ENCODE measurements at places on chromosomes 5 and 9.
A peak's percentile ranks its signal among the peaks of the same experiment; 100 is the strongest.

GRCh38 chr9:80948876-80949275 lies 740.5 kb downstream of the TLE1 start:
- DNase-seq: no peak

DNA sequence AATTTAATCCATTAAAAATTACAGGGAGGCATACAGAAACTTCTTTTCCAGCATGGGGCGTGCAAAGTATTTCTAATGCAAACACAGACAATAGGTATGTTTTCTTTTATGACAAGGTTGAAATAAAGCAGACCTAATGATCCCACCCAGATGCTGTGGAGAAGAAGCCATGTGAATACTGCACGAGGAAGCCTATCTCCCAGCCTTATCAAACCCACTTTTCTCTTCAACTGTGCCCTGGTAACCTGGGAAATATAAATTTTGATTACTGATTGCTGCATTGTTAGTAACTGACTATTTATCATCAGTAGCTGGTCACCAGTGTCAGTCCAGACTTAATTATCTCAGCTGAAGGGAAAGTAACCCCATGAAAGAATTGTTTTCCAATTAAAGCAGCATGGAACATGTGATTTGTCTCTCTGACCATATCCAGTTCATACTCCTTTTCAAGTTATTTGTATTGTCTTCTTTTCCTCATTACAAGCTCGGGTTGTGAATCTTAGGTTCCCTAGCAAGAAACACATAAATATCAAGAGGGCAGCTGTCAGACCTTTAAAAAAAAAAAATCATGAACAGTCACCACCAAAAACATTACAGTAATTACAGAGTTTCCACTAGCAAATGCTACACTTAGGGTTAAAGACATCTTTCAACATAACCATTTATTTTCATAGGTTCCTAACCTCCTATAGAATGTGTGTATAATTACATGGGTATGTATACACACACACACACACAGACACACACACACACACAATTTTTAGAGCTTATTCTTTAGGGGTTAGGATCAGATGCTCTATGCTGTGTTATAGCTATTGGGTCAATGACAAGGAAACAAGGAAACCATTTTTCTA lies 50.3 kb downstream of the SEMA6A start:
- DNase-seq: no peak

DNA sequence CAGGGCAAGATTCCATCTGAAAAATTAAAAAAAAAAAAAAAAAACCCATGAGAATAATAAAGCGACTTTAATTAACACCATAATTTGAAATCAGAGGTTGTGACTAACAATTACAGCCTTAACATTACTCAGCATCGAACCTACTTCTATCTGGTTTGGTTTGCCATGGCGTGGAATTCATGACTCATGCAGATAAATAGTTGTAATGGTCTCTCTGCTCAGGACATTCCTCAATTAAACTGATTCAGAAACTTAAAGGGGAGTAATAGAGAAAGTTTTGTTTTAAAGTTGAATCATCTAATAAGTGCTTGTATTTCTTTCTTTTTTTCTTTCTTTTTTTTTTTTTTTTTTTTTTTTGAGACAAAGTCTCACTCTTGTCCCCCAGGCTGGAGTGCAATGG lies 135.5 kb downstream of the SPATA31D1 start:
- no peak for DNase-seq

- DNase-seq: no peak
Observed at GRCh38 chr5:77709993-77710685, 66.0 kb downstream of the TBCA start.

- DNase-seq: no peak
Observed at GRCh38 chr9:123984802-123985201, 26.8 kb upstream of the LHX2 start.

- DNase-seq: peak; percentile 81
Observed at GRCh38 chr5:139633295-139634027, 14.7 kb upstream of the CXXC5 start.

DNA sequence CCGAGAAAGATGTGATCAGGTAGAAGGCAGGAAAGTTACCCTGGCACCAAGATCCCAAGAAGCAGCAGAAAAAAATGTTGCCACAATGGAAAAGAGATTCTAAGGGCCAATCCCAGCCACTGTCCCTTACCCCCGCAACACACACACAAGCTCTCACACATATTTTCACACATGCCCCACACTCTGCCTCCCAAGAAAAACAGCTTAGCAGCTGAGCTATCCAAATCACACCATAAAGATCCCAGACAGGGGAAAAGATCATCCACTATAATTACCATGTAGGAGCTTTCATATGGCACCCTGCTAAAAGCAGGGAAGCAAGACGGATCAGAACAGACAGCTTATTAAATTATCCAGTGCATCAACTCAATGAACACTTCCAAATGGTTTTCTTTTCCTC lies 143.4 kb downstream of the FAM114A2 start:
- DNase-seq: no peak

GRCh38 chr5:158601118-158601517 lies 498.6 kb downstream of the EBF1 start:
- no peak for DNase-seq

DNA sequence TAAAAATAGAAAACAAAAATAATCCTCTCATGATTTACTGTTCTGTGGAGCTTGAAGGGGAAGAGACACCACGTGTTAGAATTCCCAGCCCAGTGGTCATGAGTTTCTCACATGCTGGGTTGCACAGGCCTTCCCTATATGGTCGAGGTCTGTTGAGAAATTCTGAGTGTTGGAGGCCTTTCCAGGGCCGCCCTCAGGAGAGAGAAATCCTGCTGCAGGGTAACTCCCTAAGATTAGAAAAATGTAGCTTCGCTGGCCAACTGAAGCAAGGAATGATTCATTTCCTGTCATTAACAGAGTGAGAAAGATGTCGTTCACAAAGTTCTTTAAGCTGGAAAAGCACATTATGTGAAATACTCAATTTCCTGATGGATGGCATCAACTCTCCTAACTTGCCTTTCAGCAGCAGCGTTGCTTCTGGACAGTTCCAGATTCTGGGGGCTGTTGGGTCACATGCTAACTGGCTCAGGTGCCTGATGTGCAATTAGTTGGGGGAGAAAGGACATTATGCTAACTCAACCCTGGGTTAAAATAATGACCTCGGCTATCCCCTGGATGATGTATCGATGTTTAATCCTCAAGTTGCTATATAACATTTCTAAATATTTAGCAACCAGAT lies 104.8 kb upstream of the CD180 start:
- peak; percentile 77 for DNase-seq

DNA sequence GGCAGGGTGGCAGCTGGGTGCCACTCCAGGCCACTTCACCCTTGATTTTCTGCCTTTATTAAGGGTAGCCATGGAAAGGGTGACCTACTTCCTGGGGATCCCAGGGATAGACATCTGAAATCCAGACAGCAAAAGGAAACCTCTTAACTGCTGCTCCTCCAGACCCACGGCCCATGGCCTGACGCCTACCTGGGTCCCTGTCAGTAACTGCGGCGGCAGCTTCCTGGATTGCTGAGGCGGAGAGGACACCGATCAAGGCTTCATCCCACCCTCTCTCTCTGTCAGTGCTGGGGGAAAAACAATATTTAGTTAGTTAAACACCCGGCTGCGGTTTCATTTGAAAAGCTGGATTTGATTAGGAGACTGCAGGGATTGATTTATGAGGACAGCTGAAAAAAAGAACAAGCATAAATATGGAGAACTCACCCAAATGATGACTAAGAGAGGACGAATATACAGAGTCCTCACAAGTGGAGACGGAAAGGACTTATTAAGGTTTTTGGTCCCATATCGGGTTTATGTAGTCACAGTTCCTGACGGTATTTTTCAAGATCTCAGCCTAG lies 158.7 kb upstream of the KLF4 start:
- no peak for DNase-seq

GRCh38 chr9:98766586-98766985 lies 29.8 kb downstream of the ANKS6 start:
- no peak for DNase-seq

- no peak for DNase-seq
Observed at GRCh38 chr9:137689745-137690529, 71.1 kb downstream of the EHMT1 start.

- no peak for DNase-seq
Observed at GRCh38 chr5:45793638-45794532, 97.7 kb upstream of the HCN1 start.

GRCh38 chr9:88310310-88310980 lies 77.8 kb upstream of the SPIN1 start:
- no peak for DNase-seq

DNA sequence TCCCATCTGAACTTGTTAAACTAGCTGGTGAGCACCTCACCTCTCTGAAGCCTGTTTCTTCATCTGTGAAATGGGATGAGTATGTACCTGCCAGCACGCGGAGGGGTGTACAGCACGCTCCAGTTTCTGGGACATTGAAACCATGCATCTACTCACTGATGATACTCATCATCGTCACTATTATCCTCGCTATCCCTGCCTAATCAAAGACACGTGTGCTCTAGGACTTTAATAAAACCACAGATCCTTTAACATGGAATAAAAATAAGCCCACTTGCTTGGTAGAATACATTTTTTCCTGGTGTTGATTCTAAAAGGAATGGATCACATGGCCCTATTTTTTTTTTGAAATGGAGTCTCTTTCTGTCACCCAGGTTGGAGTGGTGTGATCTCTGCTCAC lies 37.3 kb upstream of the POMT1 start:
- DNase-seq: no peak

GRCh38 chr5:15501091-15501791 lies 1.3 kb downstream of the FBXL7 start:
- DNase-seq: no peak

Measured in Peyer's patch (tissue), 4 donors.